Dermis microvascular lymphatic vessel endothelial cell (primary cell): ENCODE measurements at places on chromosomes 2 and 18.

DNA sequence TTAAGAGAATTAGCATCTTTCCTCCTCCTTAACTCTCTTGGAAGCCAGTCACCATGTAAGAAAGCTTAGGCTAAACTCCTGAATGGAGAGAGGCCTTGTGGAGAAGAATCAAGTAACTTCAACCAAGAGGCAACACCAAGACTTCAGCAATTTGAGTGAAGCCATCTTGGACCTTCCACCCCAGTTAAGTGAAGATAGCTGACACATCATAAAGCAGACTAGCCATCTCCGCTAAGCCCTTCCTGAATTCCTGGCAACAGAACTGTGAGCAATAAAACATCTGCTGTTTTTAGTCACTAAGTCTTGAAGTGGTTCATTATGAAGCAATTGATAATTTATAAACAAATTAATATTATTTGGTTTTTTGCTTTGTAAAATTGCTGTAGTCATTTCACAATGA is 1.5 kb upstream of the ZNF397 start:
- no peak for DNase-seq

DNA sequence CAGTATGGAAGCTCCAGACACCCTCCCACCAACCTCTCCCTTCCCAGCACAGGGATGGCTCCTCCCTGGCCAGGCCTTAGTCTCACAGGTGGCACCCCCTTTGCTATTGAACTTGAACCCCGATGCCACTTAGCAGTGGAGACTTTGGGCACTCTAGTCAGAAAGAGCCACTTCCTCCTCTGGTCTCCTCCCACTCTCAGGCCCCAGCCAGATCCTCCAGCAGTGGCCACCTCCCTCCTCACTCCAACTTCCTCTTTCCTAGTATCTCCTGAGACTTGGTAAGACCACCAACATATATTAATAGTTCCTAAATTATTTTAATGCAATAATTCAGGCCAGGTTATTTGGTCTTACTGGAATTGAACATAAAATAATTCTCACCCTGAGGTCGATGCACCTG is 437.2 kb upstream of the ID2 start:
- DNase-seq: no peak

- DNase-seq: no peak
Observed at GRCh38 chr2:59575191-59575590, 978.3 kb downstream of the BCL11A start.

GRCh38 chr2:25497918-25498407 is 156.2 kb upstream of the DNMT3A start:
- no peak for DNase-seq

DNA sequence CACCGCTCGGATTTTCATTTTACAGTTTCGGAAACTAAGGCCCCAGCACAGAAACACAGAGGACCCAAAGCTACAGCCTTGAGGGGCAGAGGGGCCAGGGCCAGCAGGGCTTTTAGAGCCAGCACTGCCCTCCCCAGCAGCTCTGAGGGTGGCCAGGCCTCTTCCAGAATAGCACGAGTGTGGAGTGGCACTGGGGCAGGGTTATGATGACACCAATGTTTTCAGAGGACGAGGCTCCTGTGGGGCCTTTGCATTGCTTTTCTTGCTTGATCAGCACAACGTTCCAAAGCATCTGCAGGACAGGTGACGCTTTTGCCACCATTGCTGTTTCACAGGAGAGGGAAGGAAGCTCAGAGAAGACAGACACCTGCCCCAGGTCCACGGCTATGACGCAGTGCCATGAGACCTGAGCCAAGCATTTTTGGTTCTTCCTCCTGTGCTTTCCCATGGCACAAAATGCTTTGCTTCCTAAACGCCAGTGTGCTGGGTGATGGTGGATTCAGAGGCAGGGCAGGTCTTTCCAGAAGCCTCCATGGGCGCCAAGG is 126.9 kb downstream of the MBP start:
- no peak for DNase-seq

DNA sequence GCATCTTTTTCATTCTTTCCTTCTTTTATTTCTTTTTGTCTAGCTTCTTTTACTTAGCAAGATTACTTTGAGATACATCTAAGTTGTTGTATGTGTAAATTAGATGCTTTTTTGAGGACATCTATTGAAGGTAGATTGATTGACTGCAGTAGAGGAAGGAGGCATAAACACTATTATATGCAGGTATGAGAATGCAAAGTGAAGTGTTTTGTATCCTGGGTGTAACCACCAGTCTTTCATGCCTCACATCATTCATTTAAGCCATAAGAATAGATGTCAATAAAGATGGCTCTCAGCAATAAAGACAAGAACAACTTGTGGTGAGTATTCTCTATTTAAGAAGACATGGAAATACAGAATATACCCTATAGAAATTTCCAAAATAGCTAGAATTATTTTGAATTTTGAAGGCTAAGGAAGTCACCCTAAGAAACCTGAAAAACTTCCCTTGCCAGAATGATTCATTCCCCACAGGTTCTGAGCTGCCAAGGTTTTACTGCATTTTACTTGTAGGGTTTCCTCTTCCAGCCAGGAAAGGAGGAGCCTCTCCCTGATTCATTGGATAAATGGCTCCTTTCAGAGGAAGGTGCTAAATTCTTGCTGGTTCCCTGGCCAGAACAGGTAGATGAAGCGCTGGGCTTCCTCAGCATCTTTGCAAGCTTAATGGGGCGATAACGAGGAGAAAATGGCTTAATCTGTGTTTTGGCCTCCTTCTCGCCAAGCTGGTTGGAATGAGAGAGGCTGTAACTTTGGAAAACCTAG is 279.8 kb upstream of the SLC14A2 start:
- DNase-seq: no peak

DNA sequence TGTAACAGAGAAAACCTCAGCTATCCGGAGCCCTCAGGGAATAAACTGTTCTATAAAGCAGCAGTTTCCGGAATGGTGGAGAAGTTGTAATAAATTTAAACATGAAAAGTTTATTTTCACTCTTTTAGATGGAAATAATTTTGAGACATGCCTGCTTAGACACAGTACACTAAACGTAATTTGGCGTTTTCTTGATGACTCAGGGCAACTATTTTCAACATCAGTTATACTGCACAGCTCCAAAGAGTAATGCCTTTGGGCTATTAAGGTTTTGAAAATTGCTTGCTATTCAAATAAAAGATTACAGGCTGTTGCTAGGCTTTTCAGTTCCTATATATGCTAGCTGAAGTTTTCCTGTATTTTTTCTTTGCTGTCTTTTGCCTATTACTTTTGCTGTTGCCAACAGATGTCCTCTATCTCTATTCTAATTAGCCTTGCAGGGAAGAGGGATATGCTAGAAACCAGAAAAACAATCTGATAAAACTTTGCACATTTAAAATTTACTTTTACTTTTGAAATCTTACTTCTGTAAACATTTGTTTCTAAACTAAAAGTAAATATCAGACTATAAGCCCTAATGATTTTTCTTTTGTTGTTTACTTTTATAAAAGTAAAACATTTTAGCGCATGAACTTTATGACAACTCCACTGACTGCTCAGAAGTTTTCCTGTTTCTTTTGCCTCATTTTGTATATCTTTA is 113.4 kb upstream of the WDSUB1 start:
- DNase-seq: no peak

GRCh38 chr18:57904535-57904934 is 101.4 kb upstream of the ATP8B1 start:
- DNase-seq: no peak

GRCh38 chr2:46411245-46411641 is 68.1 kb upstream of the TMEM247 start:
- DNase-seq: no peak
